ENCODE measurements at places on chromosomes 5 and 9. TPM values are rescaled to one million over a fixed set of nuclear protein-coding genes. Genes with fewer than 3 reads are reported as not detected.

The IFNA21 gene
- not detected for total RNA-seq

The PKD2L2 gene
- 1.8 TPM for total RNA-seq

The KCNV2 gene
- total RNA-seq: not detected

DNA sequence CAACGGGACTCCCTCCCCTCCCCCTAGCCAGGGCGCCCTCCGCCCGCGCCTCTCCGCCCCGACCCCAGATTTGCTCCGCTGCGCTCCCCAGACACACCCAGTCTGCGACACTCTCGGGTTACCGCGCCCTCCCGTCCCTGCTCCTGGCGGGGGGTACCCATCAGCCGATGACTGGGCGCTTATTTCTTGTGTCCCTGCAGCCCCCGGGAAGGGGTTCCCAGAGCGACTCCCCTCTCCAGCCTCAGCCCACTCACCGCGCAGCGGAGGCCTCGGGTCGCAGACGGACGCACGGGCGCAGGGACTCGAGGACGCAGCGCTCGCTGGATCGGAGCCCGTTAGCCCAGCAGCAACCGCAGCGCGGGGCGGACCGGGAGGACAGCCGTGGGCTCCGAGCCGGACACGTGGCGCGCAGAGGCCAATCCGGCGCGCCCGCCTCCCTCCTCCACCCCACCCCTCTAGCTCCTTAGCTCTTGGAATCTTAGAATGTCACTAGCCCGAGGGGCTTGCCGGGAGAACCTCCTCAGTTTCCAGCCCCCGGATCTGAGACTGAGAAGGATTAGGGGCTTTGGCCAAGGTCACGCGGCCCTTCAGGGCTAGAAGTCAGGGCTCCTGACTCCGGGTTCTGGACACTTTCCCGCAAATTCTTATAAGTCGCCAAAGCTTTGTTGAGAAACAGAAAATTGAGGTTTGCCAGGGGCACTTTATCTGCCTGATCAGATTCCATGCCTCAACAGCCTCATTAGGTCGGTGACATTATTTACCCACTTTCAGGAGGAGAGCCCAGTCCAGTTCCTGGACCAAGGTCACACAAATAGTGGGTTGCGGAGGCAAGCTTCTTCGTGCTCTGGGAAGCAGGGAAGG is at the start of gene ANXA6:
TSS of gene ANXA6 (minus strand) at position 354 of the 861 bp plus-strand sequence. CDS start 9,878 bp downstream, outside the sequence.
- H3K27me3 ChIP-seq: no peaks in the 10 kb centered on the region
- peak within 1 kb of the TSS; percentile 90 for H3K27ac ChIP-seq

- H3K27ac ChIP-seq: no peak overlapping the region
- H3K4me1 ChIP-seq: peaks cover 4% of the 10 kb centered on the region
- no peak overlapping the region for H3K4me3 ChIP-seq
- H3K36me3 ChIP-seq: peaks cover 20% of the 10 kb centered on the region
Measured at GRCh38 chr9:20941174-20941690, 90.2 kb downstream of the HACD4 start.

DNA sequence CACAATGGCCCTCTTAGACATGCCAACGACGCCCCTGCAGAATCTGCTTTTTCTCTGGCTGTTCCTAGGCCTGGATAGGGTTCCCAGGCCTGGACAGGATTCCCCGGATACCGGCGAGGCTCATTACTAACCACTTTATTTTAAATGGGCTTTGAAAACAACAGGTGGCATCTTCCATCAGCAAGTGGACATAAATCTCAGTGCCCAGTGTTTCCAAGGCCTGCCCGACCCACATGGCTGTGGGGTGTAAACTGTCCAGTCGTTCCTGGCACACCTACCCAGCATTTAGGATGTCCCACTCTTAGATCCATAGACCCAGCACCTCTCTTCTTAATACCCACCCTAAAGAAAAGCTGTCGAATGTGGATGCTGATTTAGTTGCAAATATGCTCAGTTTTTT is 896 bp downstream of the CMBL start:
- DNase-seq: no peak
- no peaks in the 10 kb centered on the region for H3K36me3 ChIP-seq
- H3K27me3 ChIP-seq: no peaks in the 10 kb centered on the region
- H3K27ac ChIP-seq: peak overlapping the region; percentile 65
- H3K4me1 ChIP-seq: peaks cover 21% of the 10 kb centered on the region
- H3K4me3 ChIP-seq: peak overlapping the region; percentile 49

- DNase-seq: no peak
- H3K4me1 ChIP-seq: peaks cover 24% of the 10 kb centered on the region
- H3K36me3 ChIP-seq: peaks cover 55% of the 10 kb centered on the region
Measured at GRCh38 chr9:2120926-2121689, 106.0 kb downstream of the SMARCA2 start.

The LMBRD2 gene
- 11.7 TPM for total RNA-seq

The EXD3 gene
- 14.5 TPM for total RNA-seq

DNA sequence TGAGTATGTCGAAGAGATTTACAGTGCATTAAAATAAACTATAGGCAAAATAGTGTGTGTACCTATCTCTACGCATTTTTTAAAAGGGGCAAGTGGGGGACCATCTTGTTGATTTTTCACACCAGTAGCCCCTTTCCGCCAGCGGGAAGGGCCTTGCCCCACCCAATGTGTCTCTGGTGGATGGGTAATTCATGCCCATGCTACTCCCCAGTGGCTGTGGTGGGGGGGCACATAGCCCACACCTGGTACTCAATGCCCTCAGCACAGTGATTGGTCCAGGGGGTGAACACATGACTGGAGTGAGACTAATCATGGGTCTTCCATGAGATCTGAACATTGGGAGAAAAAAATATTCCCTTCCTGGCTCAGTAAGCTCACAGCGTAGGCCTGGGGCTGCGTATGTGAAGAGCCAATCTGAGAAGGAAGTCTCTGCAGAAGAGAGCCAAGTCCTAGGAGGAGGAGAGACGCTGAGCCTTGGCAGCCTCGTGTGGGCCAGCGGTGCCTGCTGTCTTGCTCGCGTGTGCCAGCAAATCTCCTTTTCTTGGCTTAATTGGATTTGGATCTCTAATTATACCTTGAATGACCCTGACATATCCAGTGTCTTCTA is 103.4 kb downstream of the ADAMTS2 start:
- DNase-seq: peak; percentile 24
- peaks cover 2% of the 10 kb centered on the region for H3K4me1 ChIP-seq
- no peak overlapping the region for H3K27ac ChIP-seq
- no peak overlapping the region for H3K4me3 ChIP-seq

DNA sequence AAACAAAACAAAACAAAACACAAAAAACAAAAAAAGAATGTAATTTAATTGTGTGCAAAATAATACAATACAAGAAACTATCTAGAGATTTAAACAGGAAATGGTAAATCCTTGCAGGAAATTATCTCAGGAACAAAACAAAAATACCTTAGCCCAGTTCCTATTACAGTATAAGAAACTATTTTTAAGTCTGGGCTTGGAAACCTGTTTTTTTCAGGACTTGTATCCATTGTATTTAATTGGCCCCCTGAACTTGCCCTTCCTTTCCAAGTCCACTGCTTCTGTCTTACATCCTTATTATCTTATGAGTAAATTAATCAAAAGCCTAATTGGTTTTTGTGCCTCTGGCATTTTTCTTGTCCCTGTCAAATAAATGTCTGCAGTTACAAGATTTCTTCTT is 48.5 kb downstream of the ST8SIA4 start:
- H3K27ac ChIP-seq: peak overlapping the region; percentile 48
- no peaks in the 10 kb centered on the region for H3K27me3 ChIP-seq
- no peak overlapping the region for H3K4me3 ChIP-seq
- H3K4me1 ChIP-seq: peaks cover 31% of the 10 kb centered on the region
- no peak for DNase-seq
- peaks cover 10% of the 10 kb centered on the region for H3K36me3 ChIP-seq

DNA sequence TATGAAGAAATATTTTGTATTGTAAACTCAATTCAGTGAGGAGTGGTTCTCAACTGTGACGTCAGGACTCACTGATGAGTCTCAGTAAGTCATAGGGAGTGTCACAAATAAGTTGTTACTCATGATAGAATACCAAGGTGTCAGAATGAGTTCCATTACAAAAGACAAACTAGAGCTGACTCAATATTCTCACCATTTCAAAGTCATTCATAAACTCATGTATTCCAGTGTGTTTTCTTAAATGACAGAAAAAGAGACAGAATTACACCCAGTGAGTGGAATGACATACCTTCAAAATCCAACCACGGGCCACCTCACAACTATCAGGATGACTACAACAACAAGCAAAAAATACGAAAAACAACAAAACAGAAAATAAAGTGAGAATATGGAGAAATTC is 321.5 kb downstream of the ENC1 start:
- H3K4me3 ChIP-seq: no peak overlapping the region
- no peaks in the 10 kb centered on the region for H3K27me3 ChIP-seq
- no peaks in the 10 kb centered on the region for H3K36me3 ChIP-seq
- no peak overlapping the region for H3K27ac ChIP-seq
- no peaks in the 10 kb centered on the region for H3K4me1 ChIP-seq
- no peak for DNase-seq

GRCh38 chr5:53481887-53482716 is 1.7 kb downstream of the FST start:
- no peaks in the 10 kb centered on the region for H3K36me3 ChIP-seq
- no peaks in the 10 kb centered on the region for H3K27me3 ChIP-seq
- H3K27ac ChIP-seq: no peak overlapping the region
- H3K4me3 ChIP-seq: peak overlapping the region; percentile 50
- DNase-seq: peak; percentile 89

- no peaks in the 10 kb centered on the region for H3K36me3 ChIP-seq
- no peaks in the 10 kb centered on the region for H3K27me3 ChIP-seq
- no peak overlapping the region for H3K27ac ChIP-seq
- H3K4me3 ChIP-seq: no peak overlapping the region
Measured at GRCh38 chr9:78866207-78867132, 569.5 kb downstream of the PSAT1 start.

DNA sequence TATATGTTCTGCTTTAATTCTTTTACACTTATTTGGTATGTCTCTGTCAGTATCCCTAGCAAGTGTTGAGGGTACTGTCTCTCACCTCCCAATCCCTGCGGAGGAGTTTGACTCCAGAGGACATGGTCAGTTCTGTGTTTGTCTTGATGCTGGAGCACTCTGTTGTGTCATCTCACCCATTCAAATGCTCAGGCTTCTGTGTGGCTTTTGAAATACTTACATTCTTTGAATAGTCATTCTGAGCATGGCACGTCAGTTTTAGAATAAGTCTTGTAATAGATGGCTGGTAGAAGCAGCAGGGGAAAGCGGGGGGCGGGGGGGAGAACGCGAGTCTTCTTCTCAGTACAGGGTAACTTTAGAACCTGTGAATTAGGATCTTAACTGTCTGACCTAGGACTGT is 12.3 kb downstream of the MAST4 start:
- H3K27ac ChIP-seq: no peak overlapping the region
- no peaks in the 10 kb centered on the region for H3K27me3 ChIP-seq
- DNase-seq: no peak
- no peak overlapping the region for H3K4me3 ChIP-seq

DNA sequence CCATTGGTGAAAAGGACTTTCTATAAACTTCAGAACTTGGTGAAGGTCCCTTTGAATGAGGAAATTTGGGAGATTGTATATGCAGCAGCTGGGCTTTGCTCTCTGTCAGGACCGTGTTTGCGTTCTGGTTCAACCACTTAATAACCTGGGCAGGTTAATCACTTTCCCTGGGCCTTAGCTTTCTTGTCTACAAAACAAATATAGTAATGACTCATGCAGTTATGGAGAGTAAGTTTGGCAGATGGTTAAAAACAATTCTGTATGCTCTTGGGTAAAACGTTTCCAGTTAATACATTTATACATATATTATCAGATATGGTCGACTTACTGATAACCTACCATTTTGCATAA is 197.0 kb downstream of the ARHGEF28 start:
- no peaks in the 10 kb centered on the region for H3K36me3 ChIP-seq
- DNase-seq: no peak
- no peak overlapping the region for H3K4me3 ChIP-seq
- no peak overlapping the region for H3K27ac ChIP-seq

The CCL21 gene
- total RNA-seq: 151 TPM

The SLC6A3 gene
- 0.18 TPM for total RNA-seq

- no peaks in the 10 kb centered on the region for H3K36me3 ChIP-seq
- DNase-seq: no peak
- peaks cover 18% of the 10 kb centered on the region for H3K27me3 ChIP-seq
- peak overlapping the region; percentile 33 for H3K4me3 ChIP-seq
- H3K27ac ChIP-seq: peak overlapping the region; percentile 67
Measured at GRCh38 chr5:159052401-159053011, 47.2 kb downstream of the EBF1 start.

GRCh38 chr5:158911693-158912363 is 187.9 kb downstream of the EBF1 start:
- H3K36me3 ChIP-seq: no peaks in the 10 kb centered on the region
- H3K27ac ChIP-seq: no peak overlapping the region
- no peaks in the 10 kb centered on the region for H3K27me3 ChIP-seq

GRCh38 chr5:1502046-1502736 is 21.6 kb downstream of the LPCAT1 start:
- DNase-seq: peak; percentile 95
- peaks cover 70% of the 10 kb centered on the region for H3K4me1 ChIP-seq
- peak overlapping the region; percentile 87 for H3K27ac ChIP-seq
- no peak overlapping the region for H3K4me3 ChIP-seq
- H3K27me3 ChIP-seq: no peaks in the 10 kb centered on the region

DNA sequence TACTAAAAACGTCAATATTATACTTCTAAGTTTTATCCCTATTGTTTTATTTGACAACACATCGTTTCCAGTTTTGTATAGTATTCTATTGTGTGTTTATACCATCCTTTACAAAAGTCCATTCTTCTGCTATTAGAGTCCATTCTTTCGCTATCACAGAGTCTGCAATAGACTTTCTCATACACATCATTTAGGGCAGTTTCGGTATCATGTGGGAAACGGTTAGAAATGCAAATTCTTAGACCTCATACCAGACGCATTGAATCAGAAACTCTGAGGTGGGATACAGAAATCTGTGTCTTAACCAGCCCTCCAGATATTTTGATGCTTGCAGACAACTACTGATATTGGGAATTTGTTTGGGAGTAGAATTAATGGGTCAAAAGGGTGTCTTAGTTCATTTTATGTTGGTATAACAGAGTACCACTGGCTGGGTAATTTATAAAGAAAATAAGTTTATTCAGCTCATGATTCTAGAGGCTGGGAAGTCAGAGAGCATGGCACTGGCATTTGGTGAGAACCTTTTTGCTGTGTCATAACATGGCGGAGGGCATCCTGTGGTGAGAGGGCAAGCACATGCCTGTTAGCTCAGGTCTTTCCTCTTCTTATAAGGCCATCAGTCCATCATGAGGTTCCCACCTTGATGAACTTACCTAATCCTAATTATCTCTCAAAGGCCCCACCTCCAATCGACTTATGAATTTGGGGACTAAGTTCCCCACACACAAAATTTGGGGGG is 21.1 kb downstream of the CARTPT start:
- no peaks in the 10 kb centered on the region for H3K27me3 ChIP-seq
- no peak for DNase-seq
- no peak overlapping the region for H3K4me3 ChIP-seq
- H3K36me3 ChIP-seq: no peaks in the 10 kb centered on the region
- no peaks in the 10 kb centered on the region for H3K4me1 ChIP-seq
